Activated CD4-positive, alpha-beta T cell treated with anti-CD3 and anti-CD28 coated beads, Interleukin-2, Interleukin-6, amounts not matched to agents 100 ng/mL and 50 ng/mL, durations not matched to agents 16 hours and 8 hours (primary cell): ENCODE measurements at places on chromosomes 16 and 17.

DNA sequence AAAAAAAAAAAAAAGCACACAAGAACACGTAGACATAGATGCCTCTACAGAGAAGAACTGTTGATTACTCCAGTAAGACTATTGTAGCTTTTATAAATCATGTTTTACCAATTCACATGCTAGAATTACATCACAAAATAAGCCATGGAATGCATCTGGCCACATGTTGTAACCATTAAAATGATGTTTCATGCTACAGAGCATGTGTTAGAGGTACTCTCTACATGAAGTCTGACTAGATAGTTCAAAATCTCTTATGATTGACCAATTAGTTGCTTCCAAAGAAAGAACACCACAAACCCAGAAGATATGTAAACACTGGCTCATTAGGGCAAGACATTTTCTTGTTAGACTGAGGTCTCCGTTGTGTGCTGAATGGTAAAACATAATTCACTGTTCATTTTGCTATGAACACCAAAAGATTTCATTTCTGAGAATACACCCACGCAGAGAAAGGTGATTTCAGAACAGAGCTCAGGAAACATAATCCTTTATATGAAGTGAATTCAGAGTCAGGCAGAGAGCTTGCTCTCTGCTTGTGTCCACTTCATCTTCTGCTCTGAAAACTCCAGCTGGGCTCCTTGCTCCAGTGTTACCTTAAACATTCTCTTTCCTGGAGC is 411.4 kb upstream of the SOX9 start:
- no peak for DNase-seq

- no peak for DNase-seq
Observed at GRCh38 chr17:80105762-80106161, 4.4 kb downstream of the GAA start.

GRCh38 chr17:72775919-72776318 is 316.6 kb downstream of the SLC39A11 start:
- DNase-seq, result no peak

DNA sequence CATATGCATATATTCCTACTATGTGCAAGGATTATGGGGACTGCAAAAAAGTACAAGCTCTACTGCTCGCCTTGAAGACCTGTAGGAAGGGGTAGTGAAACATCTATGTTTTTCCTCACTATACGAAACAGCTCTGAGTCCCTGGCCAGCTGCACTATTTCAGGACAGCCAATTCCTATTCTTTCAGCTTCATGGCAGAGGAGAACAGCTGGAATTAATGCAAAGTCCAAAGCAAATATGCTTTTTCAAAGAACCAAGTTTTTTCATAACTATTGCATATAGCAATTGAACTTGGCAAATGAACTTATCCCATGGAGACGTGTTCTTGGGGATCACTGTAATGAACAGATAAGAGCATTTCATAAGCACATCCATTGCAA is 122.3 kb downstream of the SPACA3 start:
- no peak for DNase-seq

DNA sequence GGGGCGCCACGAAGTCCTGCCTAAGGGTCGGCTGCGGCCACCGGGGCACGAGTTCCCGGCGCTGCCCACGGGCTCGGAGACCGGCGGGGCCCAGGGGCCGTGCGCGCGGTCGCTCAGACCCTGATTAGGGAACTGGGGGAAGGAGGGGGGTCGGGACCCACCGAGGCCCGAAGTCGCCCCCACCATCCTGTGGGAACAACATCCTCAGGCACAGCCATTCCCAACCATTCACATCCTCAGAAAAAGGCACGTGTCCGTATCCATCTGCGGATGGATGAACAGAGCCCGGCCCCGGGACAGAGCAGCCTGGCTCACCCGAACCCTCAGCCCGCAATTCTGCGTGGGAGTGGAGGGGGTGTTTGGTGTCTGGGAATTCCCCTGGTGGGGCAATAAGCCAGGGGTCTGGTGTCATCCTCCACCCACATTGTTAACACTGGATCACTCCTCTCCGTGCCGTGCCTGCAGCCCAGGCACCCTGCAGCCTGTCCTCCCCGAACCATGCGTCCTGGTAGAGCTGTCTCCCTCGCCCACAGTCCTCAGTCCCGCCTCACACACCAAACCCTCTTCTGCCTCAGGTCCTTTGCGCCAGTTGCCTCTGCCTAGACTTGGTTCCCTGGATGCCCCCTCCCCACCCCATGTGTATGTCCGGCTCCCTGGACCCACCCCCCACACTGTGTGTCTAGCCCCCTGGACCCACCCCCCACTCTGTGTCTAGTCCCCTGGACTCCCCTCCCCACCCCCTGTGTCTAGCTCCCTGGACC is 789 bp upstream of the CCDC57 start:
- peak; percentile 57 for DNase-seq

GRCh38 chr17:67517325-67517724 is 140.2 kb downstream of the PITPNC1 start:
- no peak for DNase-seq

DNA sequence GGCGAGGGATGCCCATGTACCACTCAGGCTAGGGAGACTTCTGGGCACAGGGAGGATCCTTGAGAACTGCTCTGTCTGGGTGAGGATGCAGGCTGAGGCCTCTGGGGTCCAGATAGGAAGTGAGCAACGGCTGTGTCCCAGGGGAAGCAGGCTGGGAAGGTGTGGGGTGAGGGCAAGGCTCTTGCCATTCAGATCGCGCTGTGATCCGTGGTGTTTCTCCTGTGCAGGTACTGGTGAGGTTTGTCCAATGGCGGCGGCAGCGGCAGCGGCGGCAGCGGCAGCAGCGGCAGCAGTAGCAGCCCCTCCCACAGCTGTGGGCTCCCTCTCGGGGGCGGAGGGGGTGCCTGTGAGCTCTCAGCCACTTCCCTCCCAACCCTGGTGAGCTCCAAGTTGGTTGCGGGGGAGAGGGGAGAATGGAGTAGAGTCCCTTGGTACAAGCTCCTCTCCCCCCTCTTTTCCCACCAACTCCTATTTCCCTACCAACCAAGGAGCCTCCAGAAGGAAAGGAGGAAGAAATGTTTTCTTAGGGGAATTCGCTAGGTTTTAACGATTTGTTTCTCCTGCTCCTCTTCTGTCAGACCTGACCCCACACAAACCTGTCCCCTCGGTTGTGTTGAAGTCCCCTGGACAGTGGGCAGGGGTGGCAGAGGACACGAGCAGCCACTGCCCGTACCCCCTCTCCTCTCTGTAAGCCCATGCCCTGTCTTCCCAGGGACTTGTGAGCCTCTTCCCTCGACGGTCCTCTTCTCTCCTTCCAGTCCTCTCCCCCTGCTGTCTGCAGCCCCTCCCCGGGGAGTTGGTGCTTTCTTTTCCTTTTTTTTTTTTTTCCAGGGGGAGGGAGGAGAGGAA is 1.9 kb upstream of the PRRT2 start:
- DNase-seq, result peak; percentile 57

DNA sequence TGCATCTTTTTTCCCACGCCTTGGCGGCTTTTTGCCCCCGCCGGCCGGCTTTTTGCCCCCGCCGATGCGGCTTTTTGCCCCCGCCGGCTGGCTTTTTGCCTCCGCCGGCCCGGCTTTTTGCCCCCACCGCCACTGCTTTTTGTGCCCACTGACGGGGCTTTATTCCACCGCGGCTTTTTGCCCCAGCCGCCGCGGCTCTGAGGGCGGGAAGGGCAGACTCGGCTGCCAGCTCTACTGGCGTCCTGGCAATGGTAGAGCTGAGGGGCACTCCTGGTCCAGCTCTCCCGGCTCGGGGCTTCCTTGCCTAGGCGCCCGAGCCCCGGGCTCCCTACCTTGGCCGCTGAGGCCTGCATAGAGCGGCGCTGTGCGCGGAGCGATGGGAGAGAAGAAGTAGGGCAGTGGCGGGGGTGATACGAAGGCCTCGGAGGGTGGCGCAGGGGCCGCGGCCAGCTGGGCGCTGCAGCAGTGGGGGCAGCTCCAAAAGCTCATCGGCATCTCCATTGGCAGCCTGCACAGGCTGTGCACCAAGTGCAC is 591.4 kb downstream of the TP53TG3F start:
- no peak for DNase-seq

- DNase-seq, result peak; percentile 30
Observed at GRCh38 chr17:27630607-27631410, at the start of gene LGALS9. LGALS9 (plus strand) TSS chr17:27631188; CDS start chr17:27631266, 78 bp downstream.

- DNase-seq, result peak; percentile 60
Observed at GRCh38 chr16:1645914-1646525, 32.1 kb upstream of the JPT2 start.

DNA sequence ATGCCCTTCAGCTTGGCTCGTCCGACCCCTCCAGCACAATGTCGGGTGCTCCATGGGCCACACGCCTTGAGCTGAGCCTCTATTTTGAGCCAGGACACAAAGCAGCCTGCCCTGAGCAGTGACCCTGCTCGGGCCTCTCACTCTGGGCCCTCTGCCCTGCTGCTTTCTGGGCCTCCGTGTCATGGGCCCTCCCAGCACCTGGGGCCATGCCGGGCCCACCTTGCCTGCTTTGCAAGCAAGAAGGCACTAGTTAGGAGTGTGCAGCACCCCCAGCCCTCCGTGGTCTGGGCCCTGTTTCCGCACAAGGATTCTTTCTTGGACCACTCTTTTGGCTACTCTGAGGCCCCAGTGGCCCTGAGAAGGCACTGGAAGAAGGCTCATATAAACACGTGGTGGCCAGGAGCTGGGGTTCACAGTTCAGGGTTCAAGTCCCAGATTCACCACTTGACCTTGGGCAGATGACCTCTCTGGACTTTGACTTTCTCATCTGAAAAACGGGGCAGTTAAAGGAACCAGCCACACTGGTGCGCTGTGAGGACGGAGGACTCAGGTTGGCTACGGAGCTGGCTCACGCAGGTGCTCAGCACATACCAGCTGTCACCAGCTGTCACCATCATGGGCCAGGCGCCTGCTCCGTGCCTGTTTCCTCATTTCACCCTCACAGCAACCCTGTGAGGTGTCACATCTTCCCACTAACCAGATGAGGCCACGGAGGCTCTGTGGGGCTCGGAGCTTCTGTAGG is 166.0 kb upstream of the GSE1 start:
- DNase-seq, result no peak

DNA sequence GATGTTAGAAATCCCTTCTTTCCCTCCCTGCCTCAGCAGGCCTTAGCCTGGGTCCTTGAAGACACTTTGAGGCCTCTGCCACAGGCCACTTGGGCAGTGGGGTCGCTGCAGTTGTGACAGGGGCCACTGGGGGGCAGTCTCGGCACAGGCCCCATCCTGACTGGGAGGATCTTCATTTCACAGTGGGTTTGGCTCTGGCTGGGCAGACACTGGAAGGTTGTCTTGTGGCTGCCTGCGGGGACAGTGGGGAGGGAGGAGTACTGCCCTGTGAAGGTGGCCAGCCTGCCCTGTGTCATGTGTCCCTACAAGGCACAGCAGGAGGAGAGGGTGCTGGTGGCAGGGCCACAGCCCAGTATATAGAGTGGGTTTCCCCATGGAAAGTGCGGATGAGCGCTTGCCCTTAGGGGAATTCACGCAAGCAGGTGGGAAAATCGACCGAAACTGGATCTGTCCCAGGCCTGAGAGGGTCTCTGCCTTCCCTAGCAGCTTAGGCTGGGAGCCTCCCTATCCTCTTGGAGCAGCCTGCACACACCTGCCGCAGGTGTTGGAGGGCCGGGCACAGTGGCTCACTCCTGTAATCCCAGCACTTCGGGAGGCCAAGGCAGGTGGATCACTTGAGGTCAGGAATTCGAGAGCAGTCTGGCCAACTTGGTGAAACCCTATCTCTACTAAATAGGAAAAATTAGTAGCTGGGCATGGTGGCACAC is 28.8 kb downstream of the GINS2 start:
- DNase-seq, result peak; percentile 75
